ENCODE measurements at places on chromosomes 5 and 9.

DNA sequence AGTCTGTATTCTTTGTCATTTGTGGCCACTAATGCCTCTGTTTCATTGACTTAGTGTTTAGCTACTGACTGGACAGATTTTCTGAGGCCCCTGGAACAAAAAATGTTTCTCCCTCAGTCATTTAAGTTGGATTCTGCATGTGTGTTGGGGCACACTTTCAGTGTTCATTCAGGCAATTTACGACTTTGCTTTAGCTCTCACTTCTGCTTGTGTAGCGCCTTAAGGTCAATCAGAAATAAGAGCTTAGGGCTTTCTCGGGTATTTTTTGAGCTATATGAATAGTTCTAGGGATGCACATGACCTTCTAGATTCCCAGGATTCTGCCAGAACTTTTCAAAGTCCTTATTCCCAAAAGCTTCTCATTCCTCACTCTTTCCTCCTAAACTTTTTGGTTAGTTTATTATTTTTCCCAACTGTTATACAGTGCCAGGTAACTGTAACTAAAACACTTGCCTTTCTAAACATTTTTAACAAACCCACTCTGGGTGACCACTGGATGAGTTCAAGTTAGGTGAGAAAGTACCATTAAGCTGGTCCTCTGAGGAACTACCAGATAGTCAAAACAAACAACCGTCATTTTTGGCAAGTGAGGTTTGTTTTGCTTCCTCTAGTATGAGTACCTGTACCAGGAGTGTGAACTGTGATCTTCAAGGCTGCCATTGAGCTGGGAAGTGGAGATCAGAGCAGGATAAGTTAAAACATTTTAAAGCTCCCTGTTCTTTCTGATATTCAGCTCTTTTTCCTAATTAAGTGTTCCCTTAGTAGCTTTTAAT, 571.3 kb upstream of the TLE4 start:
- DNase-seq = no peak

DNA sequence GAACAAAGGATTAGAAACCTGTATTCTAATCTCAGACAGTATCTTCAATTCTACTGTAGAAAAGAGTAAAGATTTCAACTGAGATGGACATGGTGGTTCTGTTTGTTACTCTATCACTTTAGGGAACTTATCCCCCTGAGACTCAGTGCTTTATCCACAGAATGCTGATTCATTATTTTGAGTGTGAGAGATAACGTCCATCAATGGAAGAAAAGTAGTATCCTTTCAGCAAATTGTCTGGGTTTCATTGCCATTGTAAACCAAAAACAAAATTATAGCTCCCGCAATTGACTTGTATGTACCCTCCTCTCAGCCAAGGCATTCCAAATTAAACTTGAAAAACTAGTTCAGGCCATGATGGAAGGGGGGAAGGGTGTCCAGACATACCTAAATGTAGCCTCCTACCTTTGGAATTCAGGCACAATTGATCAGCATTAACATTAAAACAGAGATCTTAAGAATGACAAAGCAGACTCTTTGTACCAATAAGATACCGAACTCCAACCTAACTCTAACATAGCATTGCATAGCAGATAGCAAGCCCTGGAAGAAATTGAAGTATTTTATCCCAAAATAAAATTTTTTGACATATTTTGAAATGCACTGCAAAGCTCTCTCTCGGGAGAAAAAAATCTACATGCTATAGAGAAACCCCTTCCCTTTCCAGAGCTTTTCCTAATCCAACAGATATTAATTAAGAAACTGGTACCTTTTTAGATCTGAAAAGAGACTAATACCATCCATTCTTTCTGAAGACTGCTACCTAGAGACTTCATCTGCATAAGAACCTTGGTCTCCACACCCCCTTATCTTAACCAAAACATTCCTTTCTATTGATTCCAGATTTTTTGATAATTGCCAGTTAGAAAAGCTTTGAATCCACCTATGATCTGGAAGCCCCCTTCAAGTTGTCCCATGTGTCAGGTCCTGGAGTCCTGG, 1055.7 kb downstream of the PTPRD start:
- no peak for DNase-seq

- no peak for DNase-seq
Observed at GRCh38 chr5:143311955-143312354, 91.5 kb downstream of the NR3C1 start.

- no peak for DNase-seq
Observed at GRCh38 chr5:143395638-143396352, 7.7 kb downstream of the NR3C1 start.

DNA sequence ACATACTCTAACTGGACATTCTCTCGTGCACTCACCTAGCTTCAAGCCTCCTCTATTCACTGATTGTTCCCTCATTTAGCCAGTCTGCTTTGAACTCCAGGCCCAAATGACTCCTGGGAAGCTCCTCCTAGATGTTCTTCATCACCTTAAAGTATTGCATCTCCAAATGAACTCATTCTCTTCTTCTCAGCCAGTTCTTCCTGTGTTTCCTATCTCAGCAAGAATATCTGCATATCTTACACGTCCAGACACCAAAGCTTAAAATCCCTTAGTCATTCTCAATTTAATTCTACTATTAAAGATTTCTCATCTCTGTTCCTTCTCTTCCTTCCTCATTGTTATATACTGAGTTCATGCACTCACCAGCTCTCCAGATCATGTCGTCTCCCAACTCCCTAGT, 118.6 kb upstream of the DAB2 start:
- peak; percentile 40 for DNase-seq

DNA sequence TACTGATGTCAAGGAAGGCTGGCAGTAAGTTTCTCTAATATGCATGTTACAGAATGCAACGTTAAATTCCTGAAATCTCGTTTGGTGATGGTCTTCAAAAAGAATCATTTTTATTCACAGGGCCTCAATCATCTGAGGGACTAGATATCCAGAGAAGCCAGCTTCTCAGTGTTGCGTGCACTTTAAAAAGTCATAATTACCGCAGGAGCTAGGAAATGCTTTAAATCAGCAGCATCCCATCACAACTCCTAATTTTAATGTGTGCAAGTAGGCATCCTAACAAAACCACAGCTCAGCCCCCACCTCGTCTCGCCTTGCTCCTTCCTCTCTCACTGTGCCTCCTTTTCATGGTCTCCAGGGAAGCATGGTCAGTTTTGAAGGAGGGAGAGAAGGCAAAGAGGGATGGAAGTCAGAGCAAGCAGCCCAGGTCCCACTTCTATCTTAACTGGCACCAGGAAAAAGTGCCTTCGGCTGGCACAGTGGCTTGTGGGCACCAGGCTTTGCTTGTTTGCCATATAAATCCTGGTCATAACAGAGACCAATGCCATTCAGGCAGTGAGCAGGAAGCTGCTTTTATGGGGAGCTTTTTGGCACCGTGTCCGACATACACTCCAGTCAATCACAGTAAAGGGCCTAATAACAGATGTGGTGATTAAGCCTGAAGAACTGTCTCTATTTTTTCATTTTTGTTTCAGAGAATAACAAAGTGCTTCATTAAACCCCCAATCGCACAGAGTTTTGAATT, 21.4 kb downstream of the MEGF10 start:
- no peak for DNase-seq

GRCh38 chr9:87179553-87180340, 232.4 kb upstream of the GAS1 start:
- no peak for DNase-seq

DNA sequence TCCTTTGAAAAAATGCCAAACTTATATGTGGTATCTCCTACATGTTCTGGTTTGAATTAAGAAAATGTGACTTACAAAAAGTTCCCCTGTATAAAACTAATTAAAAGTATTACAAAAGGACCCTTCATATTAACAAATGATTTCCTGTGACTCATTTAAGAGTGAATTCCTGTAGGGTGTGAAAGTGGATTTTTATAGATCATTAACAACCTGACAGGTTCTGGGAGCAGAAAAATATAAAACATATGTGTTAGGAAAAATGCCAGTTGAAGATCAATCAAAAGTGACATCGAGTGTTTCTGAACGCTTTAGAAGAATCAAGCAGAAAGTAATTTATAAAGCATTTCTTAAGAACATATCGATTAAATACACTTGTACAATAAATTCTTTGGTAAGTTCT, 35.5 kb downstream of the CAMK4 start:
- DNase-seq = no peak

DNA sequence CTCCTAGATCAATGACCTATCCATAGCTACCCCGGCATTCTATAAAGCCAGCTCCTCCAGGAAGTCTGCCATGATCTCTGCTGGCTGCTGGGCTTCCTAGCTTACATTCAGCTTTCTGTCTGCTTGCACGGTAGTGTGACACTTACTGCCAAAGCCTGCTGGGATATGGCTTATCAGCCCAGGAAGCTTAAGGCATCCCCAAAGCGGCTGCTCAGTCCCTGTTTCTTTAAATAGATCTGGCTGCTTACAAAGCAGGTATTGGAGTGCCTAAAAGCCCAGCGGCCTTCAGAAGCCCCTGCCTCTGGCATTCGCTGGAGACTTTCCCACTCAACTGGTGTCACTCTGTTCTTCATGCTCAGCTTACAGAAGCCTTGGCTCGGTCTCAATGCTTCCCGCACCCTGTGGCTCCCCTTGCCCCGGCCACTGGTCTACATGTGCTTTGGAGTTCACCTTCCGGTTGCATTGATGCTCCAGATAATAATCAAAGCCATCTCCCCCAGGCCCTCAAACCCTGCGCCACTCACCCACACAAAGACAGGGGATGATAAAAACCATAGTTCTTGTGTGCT, 31.3 kb upstream of the STRBP start:
- no peak for DNase-seq

DNA sequence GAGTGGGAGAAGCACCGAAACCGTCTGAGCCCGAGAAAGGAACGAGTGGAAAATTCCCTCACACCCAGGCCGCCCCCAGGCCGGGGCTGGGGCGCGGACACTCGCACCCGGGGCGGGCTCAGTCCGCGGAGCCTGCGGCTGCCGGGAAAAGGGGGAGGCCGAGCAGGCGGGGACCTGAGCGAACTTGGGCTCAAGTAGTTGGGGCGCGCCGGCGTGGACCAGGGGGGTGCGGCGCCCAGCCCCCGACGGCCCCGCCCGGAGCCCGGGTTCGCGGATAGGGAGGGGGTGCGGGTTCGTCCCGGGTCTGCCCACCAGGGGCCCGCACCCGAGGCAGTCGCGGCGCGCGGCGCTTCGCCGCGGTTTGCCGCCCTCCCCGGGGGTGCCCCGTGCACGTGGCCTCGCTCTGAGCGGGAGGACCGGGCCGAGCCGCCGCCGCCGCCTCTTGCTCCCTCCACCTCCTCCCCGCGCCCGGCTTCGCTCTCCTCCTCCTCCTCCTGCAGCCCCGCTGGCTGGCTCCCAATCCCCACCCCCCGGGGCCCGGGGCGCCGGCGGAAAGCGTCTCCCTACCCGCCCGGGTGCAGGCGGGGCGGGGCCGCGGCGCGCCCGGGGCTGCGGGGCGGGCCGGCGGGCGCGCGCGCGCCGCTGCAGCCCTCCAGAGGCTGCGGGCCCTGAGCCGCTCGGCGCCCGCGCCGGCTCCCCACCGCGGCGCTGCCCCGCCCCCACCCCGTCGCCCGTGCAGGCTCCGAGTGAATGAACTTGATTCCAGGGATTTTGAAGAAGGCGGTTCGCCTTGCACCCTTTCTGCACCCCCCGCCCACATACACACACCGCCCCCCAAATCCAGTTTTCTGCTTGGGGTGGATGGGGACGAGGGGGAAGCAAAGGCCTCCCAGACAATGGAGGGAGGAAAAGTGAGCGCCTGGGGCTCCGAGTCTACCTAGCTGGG, 1.3 kb upstream of the NFIB start:
- DNase-seq = no peak

DNA sequence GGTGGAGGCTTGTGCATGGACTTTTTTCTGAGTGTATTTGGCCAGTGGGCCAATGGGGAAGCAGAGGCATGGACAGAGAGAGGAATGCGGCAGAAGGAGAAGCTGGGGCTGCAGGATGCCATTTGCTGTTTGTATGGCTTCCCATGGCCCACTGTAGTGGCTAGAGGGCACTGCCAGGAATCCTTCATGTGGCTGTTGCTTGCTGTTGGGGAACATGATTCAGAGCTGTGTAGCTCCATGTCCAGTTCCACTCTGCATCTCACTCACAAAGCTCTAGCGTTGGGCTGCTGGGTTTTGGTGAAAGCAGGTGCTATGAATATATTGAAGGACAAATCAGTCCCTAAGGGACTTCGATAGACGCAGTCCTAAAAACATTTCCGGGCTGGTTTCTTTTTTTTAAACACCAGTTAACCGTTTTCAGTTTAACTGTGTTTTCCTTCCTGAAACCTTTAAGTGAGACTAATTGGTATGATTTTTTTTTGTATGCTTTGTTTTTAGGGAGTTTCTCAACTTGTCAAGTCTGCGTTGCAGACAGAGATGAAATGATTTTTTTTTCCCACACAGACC, 51.3 kb downstream of the SLC22A5 start:
- peak; percentile 59 for DNase-seq

DNA sequence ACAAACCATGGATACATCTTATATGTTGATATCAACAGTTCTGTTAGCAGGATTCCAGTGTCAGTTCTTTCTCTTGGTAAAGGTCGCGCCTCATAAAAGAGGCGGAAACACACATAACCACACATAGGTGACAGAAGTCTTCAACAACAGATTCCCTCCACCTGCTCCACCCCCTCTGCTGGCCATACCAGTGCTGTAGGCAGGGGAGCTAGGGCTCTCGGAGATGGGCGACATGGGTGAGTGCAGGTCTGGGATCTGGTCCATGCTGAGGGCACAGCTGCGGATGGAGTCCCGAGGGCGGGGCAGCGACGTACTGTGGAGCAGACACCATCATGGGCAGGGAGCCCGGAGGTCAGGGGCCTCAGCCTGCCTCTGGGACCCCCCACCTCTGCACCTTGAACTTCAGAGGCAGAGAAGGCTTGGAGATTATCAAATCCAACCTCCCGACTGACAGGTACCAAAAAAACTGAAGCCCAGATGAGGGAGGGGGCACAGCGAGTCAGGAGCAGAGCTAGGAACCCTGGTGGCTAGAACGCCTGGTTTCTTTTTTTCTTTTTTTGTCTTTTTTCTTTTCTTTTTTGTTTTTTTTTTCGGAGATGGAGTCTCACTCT, 12.0 kb upstream of the TOR2A start:
- DNase-seq = no peak

DNA sequence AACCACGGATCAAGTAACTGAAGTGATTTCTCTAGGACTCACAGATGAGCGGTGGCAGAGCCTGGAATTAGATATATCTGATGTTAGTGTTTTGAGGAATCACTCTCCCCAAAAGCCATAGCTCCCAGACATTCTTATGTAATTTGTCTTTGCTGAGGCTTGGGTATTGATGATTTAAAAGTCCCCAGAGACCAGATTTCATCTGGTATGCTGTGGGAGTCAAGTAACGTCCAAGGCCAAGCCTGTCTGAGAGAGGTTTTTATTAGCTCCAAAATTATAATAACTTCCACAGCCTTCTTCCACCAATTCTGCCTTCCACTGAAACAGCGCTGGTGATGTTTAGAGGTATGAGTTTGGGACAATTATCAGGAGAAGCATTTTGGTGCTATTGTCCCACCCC, 21.3 kb upstream of the KCNIP1 start:
- DNase-seq = no peak

All from CD14-positive monocyte (primary cell).